Memory B cell (primary cell): ENCODE measurements at places on chromosomes 1 and 21.

DNA sequence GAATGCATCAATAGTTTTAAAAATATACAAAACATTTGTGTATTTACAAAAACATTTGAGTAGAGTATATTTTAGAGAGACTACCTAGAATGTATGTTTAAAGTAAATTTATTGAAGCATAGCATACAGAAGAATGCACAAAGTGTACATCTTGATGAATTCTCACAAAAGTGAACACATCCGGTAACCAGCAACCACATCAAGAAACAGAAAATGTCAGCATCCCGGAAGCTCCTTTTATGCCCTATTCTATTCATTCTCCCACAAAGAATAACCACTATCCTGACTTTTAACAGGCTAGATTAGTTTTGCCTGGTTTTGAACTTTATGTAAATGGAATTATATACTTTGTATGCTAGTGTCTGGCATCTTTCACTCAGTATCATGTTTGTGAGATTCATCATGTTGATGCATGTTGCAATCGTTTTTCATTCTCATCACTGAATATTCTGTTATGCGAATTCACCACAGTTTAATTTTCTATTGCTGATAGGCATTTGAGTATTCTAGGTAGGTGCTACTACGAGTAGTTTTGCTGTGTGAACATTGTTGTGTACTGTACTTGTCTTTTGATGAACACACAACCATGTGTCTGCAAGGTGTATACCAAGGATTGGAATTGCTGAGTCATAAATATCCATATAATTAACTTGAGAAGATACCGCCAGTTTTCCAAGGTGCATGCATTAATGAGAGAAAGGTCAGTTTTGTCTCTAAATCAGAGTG is 75.4 kb downstream of the CACHD1 start:
- no peak for DNase-seq

- no peak for DNase-seq
These were observed 327.3 kb downstream of the RWDD3 start for GRCh38 chr1:95561346-95561745.

- no peak for DNase-seq
These were observed 55.5 kb upstream of the FOXO6 start for GRCh38 chr1:41305576-41306363.

DNA sequence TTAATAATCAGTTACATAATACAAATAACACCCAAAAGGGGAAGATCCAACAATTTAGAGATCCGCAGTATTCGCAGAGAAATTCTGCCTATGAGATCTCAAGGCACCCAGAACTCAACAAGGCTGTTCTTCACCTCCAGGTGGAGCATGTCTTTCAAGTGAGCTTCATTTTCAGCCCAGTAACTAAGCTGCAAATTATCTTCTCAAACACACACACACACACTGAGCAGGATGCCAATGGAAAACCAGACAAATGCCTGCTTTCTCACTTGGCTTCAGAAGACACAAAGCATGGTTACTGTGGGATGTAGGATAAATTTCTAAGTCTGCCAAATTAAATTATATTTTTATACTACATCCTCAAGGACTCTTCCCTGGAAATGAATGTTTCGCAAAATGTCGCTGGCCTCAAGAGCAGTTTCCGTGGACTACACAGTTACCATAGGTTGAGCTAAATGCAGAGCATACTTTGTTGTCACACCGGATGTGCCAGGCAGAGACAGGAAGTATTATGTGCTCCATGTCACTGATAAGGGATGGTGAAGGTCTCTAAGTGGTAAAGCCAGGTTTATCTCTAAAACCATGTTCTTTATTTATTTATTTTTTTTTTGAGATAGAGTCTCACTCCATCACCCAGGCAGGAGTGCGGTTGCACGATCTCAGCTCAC is 30.3 kb downstream of the UBR4 start:
- DNase-seq, result no peak

GRCh38 chr1:103783944-103784377 is 34.3 kb downstream of the AMY1C start:
- no peak for DNase-seq

DNA sequence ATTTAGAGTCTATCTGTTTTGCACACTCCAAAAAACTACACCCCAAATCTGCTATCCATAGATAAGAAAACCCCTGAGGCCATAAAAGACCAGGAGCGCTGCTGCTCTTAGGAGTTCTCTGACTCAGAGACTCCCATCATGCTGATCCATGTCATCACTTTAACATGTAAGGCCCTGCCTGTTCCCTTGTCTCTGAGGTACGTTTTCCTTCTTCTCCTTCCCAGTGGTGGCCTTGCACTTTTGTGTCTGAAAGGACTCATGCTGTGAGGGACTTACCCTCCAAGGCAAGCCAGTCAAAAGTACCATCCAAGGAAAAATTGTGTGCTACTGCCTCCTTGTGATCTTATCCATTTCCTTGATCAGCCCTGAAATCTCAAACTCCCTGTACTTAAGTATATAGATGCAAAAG is 427.4 kb upstream of the NCAM2 start:
- DNase-seq, result no peak

- no peak for DNase-seq
These were observed 48.5 kb upstream of the NRDC start for GRCh38 chr1:51927029-51927428.

- DNase-seq, result peak; percentile 68
These were observed 207.8 kb downstream of the SLC45A1 start for GRCh38 chr1:8525558-8526275.

DNA sequence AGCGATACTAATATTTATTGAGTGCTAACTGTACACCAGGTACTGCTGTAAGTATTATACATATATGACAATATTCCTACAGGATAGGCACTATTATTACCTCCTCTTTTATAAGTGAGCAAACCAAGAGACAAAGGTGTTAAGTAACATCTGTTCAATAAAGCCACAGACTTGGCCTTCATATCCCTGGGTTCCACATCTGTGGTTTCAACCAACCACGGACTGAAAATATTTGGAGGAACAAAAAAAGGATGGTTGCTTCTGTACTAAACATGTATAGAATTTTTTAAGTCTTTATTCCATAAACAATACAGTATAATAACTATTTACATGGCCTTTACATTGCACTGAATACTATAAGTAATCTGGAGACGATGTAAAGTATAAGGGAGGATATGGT is 95.1 kb downstream of the RERE start:
- DNase-seq, result no peak

DNA sequence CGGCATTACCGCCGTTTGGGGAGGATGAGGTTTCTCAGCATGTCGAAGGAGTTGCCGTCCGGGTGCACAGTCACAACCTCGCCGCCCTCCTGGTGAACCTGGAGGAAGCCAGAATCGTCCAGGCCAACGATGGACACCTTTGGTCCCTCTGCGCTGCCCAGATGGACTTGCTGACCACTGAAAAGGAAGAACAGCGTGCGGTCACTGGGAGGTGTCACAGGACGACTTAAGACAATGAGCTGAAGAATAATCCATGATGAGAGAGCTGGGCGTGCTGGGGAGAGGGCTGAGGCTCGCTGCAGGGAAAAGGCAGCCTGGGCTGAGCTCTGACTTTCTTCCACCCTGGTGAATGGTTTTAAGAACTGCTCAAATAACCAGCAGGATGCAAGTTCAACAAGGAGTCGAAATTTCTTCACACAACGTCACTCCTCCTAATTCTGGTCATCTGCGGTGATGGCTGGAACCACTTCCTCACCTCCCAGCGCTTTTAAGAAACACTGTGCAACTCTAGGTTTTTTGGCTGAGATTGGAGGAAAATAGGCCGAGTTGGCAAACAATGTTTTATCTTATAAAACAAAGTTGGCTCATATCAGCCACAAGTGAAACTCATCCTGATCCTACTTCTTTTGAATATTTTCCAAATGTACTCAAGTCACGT is 55.5 kb downstream of the SIM2 start:
- DNase-seq, result no peak

- DNase-seq, result no peak
These were observed 15.3 kb downstream of the SLC35F3 start for GRCh38 chr1:233919786-233920185.

- DNase-seq, result no peak
These were observed 13.6 kb downstream of the G0S2 start for GRCh38 chr1:209688746-209689234.
